Stimulated activated CD8-positive, alpha-beta memory T cell treated with anti-CD3 and anti-CD28 coated beads, Interleukin-4, amount 100 ng/mL, for 1 hour (primary cell): ENCODE measurements at places on chromosomes 6 and 20.

DNA sequence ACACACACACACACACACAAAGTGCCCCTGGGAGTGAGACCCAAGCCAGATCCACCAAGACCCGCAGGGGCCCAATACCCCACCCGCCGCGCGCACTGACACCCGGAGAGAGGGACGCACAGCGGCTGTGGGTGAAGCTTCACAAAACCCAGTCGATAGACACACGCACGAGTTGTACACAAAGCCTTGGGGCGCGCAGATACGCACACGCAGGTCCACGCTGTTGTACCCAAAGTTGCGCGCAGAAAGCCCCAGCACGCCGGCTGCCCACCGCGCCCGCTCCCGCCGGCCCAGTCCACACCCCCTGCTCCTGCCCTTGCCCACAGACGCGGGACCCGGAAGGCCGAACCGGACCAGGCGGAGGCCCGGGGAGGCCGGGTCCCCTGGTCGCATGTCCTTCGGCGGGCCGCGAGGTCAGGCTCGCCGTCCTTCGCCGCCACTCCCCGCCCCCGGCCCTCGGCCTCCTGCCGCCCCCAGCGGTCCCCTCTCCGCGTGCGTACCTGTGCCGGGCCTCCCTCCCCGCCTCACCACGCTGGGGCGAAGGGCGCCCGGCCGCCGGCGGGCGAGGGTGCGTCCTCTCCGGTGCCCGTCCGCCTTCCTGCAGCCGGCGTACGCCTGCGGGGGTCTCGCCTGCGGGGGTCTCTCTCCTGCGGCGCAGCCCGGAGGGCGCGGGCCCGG, at the start of gene TMEM74B:
Gene TMEM74B (minus strand): TSS at position 344 of the 678 bp plus-strand sequence. CDS start 1,180 bp downstream, outside the sequence.
- DNase-seq: no peak

DNA sequence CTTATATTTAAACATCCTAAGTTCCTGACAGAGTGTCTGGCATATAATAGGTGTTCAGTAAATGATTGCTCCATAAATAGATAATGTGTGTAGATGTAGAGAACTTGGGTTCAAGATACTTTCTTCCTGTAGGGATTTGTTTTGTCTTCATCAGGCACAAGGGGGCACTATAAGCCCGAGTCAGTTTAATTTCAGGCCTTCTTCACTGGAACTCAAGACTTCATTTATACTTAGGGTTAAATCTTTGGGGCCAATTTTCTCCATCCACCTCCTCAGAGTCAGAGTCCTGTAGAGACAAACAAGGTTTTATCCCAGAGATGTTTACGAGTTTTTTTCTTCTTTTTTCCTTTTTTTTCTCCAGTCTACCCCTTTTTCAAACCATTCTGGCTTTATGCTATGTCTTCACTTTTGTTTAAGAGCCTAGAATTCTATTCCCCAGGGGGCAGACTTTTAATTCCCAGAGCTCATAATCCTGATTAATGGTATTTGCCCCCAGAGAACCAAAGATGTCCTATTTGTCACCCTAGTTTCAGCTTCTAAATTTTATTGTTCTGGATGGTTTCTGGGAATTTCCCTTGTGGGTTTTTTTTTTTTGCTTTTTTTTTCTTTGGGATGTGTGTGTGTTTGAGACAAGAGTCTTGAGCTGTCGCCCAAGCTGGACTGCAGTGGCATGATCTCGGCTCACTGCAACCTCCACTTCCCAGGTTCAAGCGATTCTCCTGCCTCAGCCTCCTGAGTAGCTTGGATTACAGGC, 88.4 kb downstream of the HFE start:
- no peak for DNase-seq

DNA sequence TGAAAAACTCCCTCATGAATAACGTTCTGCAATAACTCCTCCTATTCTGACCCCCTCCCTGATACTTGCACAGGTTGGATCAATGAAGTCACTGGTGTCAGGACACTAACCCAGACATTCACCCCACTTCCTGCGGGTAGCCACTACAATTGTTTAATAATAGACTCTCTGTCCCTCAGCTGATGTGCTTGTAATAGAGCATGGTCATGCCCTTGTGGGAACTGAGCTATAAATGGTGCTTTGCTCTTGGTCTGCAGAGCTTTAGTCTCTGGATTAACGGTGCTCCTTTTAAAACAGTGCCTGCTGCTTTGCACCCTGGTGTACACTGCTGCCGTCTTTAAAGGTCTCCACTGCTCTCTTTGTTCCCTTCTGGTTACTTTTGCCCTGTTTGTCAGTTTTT, 127.3 kb downstream of the BACH2 start:
- DNase-seq: no peak

GRCh38 chr20:57708694-57709673, 831 bp downstream of the PMEPA1 start:
- no peak for DNase-seq

GRCh38 chr20:53642196-53643030, 48.8 kb upstream of the ZNF217 start:
- DNase-seq: no peak

DNA sequence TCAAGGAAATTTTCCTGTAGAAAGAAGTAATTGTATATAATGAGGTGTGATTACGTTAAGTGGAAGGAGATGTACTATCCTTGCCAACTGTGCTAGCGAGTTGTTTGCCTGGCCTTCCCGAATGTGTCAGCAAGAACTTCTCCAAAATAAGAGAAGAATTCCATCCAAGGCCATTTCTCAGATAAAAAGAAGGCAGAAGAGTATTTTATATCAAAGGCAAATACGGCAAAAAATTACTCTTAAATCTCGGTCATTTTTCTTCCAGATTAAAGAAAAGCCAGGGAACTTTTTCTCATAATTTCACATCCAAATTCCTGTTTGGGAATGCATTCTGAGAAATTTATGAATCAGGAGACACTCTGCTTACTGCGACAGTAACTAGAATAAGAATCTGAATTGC, 290.6 kb downstream of the CBLN4 start:
- no peak for DNase-seq

DNA sequence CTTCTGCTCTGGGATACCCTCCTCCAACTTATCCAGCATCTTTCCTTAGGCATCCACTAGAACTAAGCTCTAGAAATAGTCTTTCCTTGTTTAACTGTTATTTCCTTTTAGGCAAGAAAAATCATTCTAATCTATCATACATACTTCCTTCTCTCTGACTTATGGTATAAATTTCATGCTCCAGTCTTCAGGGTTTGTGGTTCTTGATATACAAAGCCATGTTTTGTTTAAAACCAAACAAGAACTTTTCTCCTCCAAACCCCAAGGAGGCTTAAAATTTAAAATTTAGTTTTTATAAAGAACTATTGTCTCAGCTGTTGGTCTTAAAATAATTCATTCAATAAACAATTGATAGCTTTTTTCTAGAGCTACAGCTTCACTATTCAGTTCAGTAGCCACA, 77.2 kb downstream of the CD164 start:
- DNase-seq: no peak

DNA sequence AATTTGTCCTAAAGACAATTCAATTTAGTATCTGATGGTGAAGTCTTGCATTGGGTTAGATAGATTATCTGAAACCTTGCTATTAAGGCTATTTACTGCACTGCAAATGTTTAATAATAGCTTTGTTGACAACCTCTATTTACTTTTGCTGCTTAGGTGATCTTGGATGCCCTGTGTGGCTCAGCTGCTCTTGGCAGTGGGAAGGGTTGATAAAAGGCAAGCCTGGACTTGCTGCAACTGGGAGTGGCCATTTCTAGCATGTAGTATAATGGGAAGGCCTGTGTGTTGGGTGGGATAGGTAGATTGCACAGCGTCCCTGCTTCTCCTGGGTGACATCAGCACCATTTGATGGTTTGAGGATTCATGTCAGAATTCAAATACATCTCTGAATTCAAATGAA, 49.1 kb downstream of the ARMC2 start:
- DNase-seq: no peak
